ENCODE measurements at places on chromosomes 12 and 14.

DNA sequence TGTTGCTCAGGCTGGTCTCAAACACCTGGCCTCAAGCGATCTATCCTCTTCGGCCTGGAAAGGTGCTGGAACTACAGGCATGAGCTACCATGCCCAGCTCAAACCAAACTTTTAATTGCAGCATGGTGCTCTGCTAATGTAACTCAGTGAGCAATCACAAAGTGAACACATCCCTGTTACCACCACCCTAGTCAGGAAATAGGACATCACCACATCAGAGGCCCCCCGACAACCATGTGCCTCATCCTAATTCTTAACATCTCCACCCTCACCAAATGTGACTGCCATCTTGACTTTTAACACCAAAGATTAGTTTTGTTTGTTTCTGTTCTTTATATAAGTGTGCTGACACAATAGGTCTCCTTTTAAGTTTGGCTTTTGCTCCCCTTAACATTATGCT, 22.8 kb upstream of the SDR39U1 start:
- no peak for DNase-seq

GRCh38 chr14:101186992-101187815, 283.7 kb upstream of the RTL1 start:
- DNase-seq: no peak

- no peak for DNase-seq
Measured at GRCh38 chr14:68814539-68815297, 21.9 kb upstream of the ZFP36L1 start.

DNA sequence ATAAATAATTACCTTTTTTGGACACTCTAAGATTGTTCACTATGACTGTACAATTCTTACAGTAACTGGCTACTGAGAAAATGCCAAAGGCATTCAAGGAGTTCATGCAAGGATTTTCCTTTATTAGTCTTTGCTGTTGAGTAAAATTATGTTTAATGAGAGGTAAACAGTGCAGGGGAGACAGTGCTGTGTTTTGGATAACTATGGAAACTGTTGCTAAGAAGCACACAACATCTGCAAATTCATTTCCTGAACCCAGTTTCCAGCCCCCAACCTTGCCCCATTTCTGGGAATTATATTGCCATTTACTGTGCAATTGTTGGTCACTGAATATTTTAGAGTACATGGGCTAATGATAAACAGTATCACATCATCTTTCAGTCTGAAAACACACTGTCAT, 1005.8 kb downstream of the TRHDE start:
- DNase-seq: no peak

- DNase-seq: no peak
Measured at GRCh38 chr14:90495357-90496276, 98.8 kb downstream of the CALM1 start.

DNA sequence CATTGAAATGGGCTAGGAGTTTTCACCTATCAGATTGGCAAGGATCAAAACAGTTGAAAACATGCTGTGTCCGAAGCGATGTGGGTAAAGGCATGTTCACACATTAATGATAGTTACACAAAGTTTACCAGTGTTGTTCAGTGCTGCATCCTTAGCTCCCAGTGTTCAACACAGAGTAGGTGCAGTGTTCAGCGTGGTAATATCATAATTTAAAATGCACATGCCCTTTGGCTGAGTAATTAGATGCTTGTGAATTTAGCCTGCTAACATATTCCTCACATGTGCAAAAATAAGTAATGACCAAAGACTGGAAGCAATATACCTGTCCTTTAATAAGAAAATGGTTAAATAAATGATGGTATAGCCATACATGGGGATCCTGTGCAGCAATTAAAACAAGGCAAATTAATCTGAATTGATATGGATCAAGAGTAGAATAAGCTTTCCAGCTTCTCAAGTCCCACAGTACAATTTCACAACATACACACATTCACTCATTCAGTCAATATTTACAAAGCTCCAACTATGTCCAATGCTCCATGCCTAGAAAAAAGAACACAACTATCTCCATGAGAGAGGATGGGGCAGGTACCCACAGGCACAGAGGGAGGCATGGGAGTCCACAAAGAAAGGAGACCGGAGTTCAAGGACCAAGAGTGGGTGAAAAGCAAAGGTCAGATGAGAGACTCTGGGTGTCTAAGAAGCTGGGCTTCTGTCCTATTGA, 12.8 kb downstream of the TMCC3 start:
- no peak for DNase-seq

DNA sequence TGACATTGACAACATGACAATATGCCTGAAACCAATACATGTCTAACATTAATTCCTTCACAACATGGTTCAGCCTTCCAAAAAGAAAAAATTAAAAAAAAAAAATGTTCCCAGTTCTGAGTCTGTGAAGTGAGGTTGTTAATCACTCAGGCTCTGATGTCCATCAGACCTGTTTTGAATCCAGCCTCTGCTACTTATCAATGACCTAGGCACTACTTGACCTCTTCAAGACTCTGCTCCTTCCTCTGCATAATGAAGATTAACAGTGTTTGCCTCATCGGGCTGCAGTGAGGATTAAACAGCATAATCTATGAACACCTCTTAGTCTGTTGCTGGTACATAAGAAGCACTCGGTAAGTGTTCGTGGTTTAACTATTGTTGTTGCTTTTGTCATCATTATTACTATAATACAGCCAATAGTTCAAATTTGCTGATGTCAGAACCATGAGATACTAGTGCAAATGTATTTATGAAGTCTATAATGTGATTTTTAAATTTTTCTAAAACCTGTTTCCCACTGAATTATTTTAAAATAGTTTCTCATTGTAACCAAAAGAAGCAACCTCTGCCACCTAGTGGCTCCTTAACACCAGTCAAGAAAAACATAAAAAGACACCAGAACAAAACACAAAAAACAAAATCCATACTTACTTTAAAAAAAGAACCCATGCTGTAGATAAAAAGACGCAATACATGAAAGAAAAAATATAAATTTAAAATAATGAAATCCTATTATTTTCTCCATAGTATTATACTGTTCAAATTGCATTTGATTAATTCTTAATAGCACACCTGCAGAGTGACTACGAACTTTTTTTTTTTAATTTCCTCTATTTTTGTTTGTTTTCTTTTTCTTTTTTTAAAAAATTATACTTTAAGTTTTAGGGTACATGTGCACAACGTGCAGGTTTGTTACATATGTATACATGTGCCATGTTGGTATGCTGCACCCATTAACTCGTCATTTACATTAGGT, 20.3 kb upstream of the TMX1 start:
- no peak for DNase-seq

GRCh38 chr12:109718390-109718789, 4.8 kb downstream of the FAM222A start:
- DNase-seq: no peak

DNA sequence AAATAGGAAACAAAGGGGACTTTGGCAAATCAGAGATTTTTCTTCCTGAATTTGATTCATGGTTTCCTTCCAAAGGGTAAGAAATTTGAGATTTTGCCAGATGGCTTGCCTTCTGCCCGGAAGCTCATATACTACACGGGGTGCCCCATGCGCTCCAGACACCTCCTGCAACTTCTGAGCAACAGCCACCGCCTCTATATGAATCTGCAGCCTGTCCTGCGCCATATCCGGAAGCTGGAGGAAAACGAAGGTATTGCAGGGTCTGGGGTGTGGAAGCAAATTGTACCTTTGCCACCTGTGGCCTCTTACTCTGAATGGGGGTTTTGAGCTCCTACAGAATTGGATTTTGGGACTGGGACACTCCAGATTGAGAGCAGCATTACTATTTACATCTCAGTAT, 63.5 kb downstream of the FRMD6 start:
- DNase-seq: no peak

GRCh38 chr14:28300356-28300755, 466.2 kb upstream of the FOXG1 start:
- DNase-seq: no peak

GRCh38 chr14:97331058-97331457, 533.9 kb downstream of the VRK1 start:
- DNase-seq: no peak

DNA sequence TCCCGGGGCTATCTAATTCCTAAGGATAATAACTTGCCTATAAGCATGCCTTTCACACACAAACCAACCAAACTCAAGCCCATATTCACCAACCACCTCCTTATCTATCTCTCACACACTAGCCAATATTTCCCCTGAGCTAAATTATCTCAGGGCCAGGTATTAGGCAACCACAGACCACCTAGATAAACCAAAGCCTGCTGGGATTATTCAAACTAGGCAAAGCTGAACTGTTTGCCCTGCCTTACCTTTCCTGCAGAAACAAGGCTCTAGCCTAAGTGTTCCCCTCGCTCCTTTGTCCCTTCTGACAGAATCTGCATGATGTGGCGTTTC, 114.7 kb upstream of the EEA1 start:
- no peak for DNase-seq

- no peak for DNase-seq
Measured at GRCh38 chr14:72311116-72311515, 378.9 kb downstream of the RGS6 start.

GRCh38 chr14:96567289-96567899, 65.2 kb downstream of the PAPOLA start:
- no peak for DNase-seq

GRCh38 chr12:102551186-102551585, 70.8 kb upstream of the IGF1 start:
- no peak for DNase-seq

DNA sequence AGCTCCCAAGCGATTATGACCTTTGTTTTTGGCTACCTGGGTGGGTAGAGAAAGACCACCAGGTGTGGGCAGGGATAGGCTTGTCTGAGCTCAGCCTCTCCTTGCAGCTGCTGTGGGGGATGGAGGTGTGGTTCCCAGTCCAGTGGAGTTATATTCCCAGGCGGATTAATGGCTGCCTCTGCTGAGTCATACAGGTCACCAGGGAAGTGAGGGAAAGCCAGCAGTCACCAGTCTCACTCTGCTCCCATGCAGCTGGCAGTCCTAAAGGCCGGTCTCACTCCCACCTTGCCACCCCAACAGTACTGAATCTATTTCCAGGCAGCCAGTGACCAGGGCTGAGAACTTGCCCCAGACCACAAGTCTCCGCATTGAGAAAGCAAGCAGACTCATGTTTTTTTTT, 399.2 kb downstream of the VRK1 start:
- no peak for DNase-seq

GRCh38 chr12:33589576-33590114, 150.0 kb upstream of the SYT10 start:
- DNase-seq: no peak

GRCh38 chr14:46404865-46405811, 246.4 kb downstream of the RPL10L start:
- DNase-seq: no peak

DNA sequence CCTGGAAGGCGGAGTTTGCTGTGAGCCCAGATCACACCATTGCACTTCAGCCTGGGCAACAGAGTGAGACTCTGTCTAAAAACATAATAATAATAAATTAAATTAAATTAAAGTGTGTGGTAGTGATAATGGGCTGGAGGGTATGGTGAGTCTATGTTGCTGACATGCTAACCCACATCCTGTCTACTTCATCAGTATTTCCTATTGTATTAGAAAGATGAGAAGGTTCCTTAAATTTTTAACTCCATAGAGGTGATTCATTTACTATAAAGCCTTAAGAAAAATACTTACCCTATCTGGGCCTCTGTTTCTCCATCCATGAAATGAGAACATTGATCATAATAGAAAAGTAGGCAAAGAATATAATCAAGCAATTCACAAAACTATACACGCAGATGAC, 280.5 kb downstream of the FBXL14 start:
- no peak for DNase-seq

GRCh38 chr14:106788534-106788933, 1262.2 kb downstream of the TMEM121 start:
- no peak for DNase-seq

- no peak for DNase-seq
Measured at GRCh38 chr14:99040711-99041110, 231.3 kb downstream of the BCL11B start.

- peak; percentile 55 for DNase-seq
Measured at GRCh38 chr14:69685218-69685616, 73.8 kb downstream of the SUSD6 start.

DNA sequence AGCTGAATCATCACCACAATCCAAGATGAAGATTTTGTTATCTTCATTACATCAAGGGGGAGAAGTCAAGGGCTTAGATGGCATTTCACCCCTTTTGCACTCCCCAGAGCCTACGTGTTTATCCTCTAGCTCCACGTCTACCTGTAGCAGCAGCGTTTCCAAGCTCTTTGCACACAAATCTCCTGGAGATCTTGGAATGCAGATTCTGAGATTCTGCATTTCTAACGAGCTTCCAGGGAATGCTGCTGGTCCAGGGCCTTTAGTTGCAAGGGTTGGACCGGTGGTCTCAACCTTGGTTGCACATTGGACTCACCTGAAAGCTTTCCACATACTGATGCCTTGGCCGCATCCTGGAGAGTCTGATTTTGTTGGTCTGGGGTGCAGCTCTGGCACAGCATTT, 49.5 kb upstream of the STON2 start:
- DNase-seq: no peak

- no peak for DNase-seq
Measured at GRCh38 chr12:56126732-56127239, 1.3 kb upstream of the ESYT1 start.

- no peak for DNase-seq
Measured at GRCh38 chr14:40113671-40114070, 681.4 kb upstream of the FBXO33 start.

GRCh38 chr12:76032043-76032981, 736 bp upstream of the PHLDA1 start:
- DNase-seq: peak; percentile 35

- DNase-seq: peak; percentile 45
Measured at GRCh38 chr12:27703720-27704452, 6.7 kb upstream of the MRPS35 start.

DNA sequence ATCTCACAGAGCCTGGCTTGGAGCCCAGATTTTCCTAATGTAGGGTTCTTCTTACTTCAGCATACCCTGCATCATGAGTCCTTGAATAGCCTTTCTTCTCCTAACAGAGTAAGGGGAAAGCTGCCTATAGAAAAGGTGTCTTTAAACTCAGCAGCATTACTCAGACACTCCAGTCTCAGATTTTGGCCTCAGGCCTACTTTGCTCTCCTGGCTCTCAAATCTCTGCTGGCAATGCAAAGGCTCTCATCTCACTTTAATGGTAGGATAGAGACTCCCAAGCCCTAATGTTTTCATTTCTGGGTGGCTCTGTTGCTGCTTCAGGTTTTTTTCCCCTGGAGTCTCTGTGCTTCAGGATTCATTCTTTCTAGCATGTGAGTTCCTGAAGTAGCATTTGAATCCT, 9.1 kb upstream of the NKX2-8 start:
- DNase-seq: no peak

- DNase-seq: peak; percentile 25
Measured at GRCh38 chr12:62435303-62436163, 31.1 kb upstream of the MON2 start.
